ENCODE measurements at places on chromosomes 13 and 19.

DNA sequence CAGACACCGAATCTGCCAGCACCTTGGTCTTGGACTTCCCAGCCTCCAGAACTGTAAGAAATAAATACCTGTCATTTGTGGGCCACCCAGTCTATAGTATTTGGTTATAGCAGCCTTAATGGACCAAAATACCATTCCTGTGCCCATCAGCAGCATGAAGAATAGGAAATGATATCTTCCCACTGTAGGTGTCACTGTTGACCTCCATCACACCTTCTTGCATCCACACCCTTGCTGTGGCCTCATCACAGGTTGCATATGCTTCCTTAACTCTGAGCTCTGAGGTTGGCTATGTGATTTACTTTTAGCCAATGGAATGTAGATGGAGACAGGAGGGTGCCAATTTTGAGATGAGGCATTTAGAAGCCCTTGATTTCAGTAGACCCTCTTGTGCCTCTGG lies 242.0 kb upstream of the TSHZ3 start:
- DNase-seq, result no peak

DNA sequence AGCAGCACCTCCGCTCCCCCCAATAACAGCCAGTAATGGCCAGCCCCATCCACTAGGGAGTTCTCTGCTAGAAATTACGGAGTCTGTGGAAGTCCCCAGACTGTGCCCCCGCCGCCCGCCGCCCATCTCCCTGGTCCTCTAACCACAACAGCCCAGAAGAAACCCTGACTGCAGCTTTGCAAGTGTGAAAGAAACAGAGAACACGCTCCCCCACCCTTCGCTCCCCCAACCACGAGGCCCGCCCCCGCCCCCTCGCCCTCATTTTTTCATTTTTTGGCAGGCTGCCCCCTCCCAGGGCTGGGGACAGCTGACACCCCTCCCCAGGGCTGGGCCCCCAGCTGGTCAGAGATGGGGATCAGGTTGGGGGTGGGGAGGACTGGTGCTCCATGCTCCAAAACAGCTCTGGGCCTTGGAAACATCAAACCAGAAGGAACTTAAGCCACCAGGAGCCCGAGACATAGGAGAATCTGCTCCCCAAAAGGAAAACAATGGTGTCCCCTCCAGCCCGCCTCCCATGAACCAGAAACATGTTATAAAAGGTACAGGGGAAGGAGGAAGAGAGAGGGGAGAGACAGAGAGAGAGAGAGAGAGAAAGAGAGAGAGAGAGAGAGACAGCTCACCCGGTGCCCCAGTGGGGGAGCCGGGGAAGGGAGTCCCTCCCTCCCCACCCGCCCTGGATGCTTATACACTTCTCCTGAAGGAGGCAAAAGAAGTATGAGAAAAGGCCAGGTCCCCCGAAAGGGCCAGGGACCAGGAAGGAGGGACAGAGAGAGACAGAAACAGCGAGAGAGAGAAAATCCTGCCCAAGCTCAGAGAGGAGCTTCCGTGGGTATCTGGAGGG lies 29.8 kb upstream of the ASF1B start:
- no peak for DNase-seq

GRCh38 chr13:42211704-42212464 lies 60.1 kb upstream of the AKAP11 start:
- peak; percentile 13 for DNase-seq

GRCh38 chr19:7986321-7987113 lies 18.9 kb downstream of the ELAVL1 start:
- peak; percentile 60 for DNase-seq

DNA sequence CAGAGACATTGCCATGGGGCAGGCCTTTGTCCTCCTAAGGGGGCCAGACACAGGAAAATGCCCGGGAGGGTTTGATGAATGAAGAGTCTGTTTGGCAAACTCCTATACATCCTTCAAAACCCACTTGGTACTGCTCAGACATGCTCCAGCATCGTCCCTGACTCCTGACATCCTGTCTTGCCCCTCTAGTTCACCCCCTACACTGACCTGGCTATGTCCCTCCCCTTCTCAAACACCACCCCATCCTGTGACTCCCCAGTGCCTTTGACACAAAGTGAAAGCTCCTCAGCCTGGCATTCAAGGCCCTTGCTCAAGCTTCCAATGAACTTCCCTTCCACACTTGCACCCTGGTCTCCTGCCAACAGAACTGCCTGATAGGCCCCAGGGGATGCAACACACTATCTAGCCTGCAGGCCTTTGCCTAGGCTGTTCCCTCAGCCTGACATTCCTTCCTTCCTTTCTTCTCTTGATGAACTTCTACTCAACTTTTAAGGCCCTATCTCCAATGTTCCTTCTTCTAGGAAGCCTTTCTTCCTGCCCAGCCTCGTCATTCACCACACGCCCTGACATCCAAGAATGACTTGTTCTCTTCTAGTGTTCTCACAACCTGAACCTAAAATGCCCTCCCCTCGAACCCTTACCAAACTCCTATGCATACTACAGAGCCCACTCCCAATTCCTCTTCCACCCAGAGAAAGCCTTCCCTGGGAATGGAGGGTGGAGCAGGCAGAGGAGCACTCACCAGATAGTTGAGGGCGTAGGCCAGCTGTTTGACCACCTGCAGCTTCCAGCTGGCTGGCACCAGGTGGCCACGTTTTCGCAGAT lies 12.4 kb downstream of the JAK3 start:
- DNase-seq, result no peak

All from foreskin melanocyte (primary cell).